ENCODE measurements at places on chromosomes 6 and 20. TPM values are rescaled to one million over a fixed set of nuclear protein-coding genes. Genes with fewer than 3 reads are reported as not detected.

The MUC21 gene
- total RNA-seq: not detected

DNA sequence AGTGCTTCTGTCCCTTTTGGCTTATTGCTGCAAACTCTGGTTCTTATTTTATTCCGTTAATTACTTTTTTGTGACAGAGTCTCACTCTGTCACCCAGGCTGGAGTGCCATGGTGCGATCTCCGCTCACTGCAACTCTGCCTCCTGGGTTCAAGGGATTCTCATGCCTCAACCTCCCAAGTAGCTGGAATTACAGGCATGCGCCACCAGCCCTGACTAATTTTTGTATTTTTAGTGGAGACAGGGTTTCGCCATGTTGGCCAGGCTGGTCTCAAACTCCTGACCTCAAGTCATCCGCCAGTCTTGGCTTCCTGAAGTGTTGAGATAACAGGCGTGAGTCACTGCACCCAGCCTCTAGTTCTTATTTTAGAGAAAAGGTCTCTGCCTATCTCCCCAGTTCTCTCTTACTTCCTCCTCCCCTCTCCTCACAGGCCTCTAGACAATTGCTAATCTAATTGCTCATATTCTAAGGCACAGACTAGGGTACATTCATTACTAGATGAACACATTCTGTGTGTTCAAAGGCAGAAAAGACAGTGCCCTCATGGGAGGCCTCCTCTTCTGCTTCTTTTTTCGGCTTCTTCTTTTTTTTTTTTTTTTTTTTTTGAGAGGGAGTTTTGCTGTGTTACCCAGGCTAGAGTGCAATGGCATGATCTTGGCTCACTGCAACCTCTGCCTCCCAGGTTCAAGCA lies 27.0 kb downstream of the EDEM2 start:
- DNase-seq: no peak

GRCh38 chr6:72271531-72271930 lies 350.3 kb upstream of the KCNQ5 start:
- no peak for DNase-seq

GRCh38 chr6:72721346-72721745 lies 99.5 kb downstream of the KCNQ5 start:
- no peak for DNase-seq

GRCh38 chr6:73817253-73817652 lies 121.2 kb downstream of the CD109 start:
- no peak for DNase-seq

DNA sequence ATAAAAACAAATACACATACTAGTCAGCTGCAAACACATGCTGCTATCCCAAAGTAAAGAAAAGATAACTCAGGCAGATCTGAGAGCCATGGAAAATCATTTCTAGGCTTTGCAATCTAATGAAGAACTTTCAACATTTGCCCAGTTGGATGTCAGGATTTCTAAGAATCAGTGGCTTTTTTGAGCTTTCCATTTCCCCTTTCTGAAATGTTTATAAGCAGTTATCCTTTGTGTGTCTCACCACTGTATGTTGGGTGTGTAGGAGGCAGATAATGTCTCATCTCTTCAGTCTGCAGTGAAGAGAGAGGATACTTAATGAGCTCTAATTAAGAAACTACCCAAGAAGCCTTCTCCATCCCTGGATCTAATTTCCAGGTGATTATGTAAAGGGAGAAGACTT lies 43.6 kb downstream of the RGS17 start:
- no peak for DNase-seq

DNA sequence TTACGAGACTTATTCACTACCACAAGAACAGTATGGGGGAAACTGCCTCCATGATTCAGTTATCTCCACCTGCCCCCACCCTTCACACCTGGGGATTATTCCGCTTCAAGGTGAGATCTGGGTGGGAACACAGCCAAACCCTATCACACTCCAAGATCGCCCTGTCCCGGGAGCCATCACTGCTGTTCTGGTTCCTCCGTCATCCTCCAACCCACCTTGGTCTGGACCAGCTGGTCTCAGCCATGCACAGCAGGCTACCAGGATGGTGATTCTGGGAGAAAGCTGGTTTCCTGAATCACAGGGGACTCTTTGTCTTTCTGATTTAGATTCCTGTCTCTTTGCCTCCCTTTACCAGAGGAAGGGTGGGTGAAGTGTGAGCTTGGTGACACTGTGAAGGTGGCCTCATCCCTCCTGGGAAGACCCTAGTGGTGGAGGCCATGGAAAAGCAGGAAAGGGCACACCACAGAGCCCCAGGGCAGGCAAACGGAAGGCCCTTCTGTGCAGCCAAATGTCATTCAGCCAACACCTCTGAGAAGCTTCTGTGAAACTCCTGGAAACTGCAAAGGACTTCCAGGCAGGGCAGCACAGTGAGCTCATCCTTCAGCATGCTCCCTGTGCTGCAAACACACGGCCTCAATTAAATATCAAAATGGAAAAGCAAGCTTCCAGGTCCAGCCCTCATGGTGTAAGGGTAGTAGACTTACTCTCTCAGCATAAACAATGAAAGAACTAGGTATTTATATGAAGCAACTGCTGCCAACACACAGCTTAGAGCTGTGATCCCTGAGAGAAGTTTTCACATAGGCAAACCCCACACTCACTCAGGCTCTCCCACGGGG lies 169.8 kb downstream of the ANKRD60 start:
- DNase-seq: no peak

DNA sequence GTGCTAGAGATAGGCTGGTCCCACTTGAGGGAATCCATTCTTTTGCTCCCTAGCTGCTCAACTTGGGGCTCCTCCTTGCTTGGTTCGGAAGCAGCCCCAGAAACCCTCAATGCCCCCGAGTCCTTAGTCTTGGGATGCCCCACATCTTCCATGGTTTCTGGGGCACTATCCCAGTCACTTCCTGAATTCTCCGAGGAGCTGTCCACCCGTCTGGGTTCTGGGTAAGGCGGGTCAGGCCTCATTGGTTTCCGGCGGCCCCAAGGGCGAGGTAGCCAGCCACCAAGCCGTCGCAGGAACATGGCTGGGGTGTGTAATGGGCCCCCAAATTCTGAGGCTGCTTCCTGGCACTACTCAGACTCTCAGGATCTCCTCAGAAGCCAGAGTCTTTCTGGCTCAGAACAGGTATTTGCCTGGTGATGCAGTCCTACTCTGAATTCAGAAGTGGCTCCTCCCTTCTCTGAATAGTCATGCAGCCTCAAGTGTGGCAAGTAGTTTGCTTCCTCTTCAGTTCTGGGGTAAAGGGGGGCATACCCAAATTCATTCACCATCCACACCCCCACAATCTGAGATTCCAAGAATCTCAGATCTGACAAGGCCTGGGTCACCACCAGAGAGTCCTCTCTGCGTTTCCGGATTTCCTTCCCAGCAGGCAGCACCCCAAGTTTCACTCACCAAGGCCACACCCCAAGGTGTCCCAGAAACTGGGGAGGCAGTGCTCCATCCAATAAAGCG lies 763 bp downstream of the C6orf47 start:
- DNase-seq: no peak

DNA sequence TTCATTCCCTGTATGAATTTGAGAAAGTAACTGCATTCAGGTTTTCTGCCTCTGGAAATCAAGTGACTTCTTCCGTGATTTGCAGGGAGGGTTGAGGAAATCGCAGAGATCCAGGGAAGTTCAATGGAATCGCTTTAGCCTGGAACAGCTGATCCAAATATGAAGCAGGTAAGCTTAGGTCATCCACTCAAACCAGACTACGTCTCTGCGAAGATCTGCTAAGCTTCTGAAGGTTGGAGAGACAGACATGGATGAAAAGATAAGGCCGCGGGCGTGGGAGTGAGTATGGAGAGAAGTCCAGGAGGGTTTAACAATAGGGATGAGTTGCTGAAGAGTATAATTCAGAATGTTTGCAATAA lies 34.2 kb upstream of the BTN3A2 start:
- DNase-seq: no peak

DNA sequence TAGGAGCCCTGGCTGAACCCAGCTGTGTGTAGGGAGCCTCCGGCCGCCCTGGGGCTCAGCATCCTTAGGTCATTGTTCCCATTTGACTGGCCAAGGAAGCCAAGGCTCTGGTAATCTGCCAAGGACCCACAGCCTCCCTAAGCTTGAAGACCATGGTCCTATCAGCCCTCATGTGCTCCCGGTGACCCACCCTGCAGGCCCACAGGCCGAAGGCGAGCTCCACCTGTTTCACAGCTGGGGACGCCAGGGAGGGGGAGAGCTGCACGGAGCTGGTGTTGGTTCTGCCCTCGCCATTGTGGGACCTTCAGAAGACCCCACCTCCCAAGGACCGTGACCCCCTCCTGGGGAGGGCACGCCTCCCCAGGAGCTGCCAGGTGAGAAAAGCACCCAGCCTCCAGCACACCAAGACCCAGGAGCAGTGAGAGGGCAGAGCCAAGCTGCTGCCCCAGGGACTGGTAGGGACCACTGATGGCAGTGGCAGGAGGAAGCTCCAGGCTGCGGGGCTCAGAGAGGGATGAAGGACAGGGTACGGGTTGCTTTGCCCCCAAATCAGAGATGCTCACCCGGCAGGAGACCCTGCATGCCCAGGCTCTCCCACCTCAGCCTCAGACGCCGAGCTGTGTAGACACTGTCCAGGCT lies 30.7 kb upstream of the MRGBP start:
- no peak for DNase-seq

- no peak for DNase-seq
These were observed 4.4 kb upstream of the MEP1A start for GRCh38 chr6:46788791-46789190.

The TINAG gene
- total RNA-seq: not detected

DNA sequence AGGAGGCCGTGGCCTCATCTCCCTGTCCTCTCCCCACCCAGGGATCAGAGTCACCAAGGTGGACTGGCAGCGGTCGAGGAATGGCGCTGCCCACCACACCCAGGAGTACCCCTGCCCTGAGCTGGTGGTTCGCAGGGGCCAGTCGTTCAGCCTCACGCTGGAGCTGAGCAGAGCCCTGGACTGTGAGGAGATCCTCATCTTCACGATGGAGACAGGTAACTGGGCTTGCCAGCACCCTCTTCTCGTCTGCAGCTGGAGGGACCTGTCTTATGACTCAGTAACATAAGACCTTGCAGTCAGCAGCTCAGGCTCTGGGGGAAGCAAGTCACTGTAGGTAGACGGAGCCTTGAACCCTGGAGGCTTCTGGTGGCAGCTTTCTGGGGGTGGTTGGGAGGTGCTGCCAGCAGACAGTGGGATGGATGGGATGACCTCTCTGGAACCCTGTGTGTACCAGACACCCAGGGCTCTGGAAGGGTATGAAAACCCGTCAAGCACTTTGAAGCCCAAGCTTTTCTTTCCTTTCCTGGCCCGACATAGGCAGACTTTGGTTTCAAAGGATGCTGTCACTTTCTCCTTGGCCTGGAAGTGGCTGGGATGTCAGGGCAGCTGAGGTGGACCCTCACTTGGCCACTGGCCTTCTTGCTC lies 13.8 kb downstream of the TGM6 start:
- DNase-seq: no peak

The DNMT3B gene
- total RNA-seq: 9.3 TPM

DNA sequence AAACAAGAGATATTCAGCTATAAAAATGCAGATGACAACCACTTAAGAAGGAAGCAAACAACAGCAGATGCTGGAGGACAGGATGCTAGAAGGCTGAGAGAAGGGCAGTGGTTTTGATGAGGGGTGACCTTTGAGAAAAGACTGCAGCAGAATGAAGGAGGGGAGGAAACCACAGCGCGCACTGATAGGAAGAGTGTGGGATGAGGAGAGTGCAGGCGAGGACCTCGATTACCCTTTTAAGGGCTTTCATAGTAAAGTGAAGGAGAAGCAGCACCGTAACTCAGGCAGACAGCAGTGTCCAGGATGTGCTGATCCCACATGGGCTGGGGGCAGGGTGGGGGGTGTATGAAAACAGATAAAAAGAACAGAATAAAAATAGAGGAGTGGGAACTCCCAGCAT lies 19.2 kb downstream of the ZBTB2 start:
- no peak for DNase-seq

- no peak for DNase-seq
These were observed 69.9 kb downstream of the AFDN start for GRCh38 chr6:167896648-167897047.

The ZSCAN16 gene
- 12.8 TPM for total RNA-seq

The OPRL1 gene
- total RNA-seq: 9.5 TPM

DNA sequence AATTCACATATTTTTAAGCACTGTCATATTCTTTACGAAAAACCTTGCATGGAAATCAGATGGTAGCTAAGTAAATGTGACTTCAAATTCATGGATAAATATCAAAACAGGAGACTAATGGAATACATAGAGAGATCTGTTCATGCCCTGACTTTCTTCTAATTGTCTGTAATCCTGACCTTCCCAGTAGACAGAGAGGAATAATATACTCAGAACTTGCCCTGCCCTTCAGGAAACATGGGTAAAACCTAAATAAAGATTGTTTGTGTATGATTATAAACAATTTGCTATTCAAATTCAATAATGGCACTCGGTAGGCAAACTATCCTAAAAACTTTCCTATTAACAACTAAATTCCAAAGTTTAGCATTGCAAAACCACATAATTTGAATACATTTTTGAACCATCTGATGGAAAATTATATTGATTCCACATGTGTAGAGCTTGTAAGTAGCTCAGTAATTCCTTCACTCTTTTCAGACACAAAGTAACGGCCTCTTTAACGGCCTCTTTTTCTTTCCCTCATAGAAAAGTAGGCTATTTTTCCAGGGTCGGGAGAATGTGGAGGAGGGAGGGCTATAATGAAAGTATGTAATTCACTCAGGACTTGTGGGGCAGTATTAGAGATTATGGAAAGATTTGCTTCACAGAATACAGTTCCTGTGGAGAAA lies 227.6 kb downstream of the ALDH8A1 start:
- DNase-seq: no peak

GRCh38 chr6:100078509-100078908 lies 84.5 kb upstream of the MCHR2 start:
- no peak for DNase-seq

The RAET1E gene
- not detected for total RNA-seq

DNA sequence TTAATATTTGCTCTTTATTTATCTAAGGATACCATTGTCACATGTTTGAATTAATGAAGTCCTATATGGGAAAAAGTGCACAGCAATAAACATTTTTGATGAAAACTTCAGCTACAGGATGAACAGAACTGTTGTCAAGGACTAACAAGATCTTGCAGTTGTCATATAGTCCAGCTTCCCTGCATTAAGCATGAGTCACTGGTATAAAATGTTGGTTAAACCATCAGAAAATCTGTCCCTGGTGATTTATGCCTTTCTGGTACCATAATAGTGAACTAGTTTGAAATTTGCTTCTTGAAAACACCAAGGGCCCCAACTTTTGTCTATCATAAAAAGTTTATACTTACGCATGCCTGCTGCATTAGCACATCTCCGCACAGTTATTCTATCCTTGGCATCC lies 60.4 kb upstream of the RSPO3 start:
- DNase-seq: no peak

- peak; percentile 40 for DNase-seq
These were observed 28.2 kb upstream of the TAF8 start for GRCh38 chr6:42021847-42022754.

Measured in cerebellum (tissue), 4 donors.